Coronary artery (tissue), 2 donors: ENCODE measurements at places on chromosomes 16 and 17.

GRCh38 chr17:78435330-78436005, 57.0 kb downstream of the PGS1 start:
- DNase-seq, result no peak

DNA sequence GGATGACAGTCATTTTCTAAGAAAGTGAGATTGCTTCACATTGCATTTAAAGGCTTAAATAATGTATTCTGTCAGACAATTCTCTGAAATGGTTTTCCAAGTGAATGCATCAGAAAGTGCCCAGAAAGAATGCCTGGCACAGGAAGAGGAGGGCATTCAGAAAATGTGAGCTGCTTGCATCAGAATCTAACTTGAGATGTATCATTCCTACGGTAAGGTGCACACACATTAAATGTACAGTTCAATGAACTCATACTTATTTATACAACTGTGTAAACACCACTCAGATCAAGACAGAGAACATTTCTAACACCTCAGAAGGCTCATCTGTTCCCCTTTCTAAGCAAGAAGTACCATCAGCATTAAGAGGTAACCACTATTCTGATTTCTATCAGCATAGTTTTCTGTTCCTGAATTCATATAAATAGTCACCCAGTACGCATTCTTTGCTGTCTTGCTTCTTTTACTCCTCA, 638.0 kb downstream of the MAF start:
- no peak for DNase-seq

DNA sequence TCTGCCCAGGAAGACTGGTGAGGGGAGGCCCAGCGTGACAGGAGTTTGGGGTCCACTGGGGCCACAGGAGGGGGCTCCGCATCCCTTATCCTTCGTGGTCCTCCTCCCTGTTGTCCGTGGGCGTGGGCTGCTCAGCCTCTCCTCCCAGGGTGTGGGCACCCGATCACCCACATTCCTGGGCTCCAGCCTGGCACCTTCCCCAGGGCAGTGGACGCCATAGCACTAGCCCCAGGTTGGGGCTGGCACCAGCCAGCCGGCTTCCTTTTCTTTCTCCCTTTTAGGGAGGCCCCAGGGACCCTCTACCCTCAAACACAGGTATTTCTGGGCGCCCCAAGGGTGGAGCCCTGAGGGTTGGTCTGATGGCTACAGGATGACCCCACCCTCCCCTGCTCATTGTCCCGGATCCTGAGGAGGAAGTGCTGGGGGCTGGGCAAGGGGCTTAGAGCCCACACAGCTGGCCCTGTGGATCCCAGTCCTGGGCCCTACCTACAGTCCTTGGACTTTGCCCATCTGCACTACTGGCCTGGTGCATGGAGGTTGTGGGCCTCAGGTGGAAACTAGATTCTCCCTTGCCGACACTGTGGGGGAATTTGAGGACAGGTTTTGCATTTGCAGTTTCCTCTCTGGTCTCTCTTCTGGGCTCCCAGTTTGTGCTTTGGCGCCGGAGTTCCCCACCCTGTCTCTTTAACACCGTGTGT, 1.1 kb downstream of the KIF1C start:
- DNase-seq, result peak; percentile 72

DNA sequence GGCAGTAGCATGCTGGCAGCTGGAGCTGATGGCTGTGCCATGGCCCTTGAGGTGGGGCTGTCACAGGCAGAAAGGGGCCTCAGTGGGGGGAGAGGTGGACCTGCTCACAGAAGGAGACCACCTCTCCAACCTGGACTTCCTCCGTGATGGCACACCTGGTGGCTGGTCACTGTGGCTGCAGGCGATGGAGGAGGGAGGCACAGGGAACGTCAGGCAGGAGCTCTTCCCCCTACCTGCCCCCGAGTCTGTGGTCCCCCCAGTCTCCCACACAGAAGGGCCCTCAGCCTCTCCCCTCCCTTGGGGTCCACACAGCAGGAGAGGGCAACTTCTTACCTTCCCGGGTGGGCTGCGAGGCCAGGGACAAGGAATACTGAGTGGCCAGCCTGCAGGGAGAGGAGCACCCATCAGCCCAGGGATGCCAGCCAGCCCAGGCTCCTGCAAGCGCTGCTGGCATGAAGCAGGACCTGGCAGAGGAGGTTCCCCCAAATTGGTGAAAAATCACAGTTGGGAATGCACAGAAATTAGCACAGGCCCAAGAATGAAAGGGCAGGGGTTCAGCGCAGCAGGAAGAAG, 96.5 kb downstream of the GOSR1 start:
- no peak for DNase-seq

GRCh38 chr17:2396568-2397246, 4.2 kb downstream of the MNT start:
- DNase-seq, result peak; percentile 99

- DNase-seq, result no peak
Measured at GRCh38 chr16:89691231-89691985, 4.9 kb downstream of the CDK10 start.

DNA sequence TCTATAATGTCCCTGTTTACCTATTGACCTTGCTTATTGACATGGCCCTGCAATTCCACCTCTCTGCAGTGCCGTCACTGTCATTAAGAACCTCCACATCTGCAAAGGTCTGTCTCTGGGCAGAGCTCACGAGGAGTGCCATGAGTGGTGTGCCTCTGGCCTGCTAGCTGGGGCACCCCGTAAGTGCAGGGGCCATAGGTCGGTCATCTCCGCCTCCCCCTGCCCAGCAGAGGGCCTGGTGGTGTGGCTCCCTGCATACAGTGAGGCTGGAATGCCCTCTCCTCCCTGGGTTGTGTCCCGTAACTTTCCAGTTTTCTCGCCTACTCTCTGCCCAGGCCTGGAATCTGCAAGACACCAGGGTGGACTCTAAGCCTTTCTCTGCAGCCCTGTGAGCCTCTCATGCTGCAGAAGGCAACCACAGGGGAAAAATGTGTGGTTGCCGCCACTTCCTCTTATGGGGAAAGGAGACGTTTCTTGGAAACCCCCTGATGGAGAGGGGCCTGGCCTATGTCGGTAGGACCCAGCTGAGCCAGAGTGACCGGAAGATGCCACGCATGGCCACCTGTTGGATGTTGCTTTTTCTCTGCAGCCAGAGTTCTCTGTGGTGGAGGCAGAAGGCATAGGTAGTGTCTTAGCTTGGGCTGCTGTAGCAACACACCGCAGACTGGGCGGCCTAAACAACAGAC, 2.7 kb upstream of the SNX20 start:
- DNase-seq, result no peak

DNA sequence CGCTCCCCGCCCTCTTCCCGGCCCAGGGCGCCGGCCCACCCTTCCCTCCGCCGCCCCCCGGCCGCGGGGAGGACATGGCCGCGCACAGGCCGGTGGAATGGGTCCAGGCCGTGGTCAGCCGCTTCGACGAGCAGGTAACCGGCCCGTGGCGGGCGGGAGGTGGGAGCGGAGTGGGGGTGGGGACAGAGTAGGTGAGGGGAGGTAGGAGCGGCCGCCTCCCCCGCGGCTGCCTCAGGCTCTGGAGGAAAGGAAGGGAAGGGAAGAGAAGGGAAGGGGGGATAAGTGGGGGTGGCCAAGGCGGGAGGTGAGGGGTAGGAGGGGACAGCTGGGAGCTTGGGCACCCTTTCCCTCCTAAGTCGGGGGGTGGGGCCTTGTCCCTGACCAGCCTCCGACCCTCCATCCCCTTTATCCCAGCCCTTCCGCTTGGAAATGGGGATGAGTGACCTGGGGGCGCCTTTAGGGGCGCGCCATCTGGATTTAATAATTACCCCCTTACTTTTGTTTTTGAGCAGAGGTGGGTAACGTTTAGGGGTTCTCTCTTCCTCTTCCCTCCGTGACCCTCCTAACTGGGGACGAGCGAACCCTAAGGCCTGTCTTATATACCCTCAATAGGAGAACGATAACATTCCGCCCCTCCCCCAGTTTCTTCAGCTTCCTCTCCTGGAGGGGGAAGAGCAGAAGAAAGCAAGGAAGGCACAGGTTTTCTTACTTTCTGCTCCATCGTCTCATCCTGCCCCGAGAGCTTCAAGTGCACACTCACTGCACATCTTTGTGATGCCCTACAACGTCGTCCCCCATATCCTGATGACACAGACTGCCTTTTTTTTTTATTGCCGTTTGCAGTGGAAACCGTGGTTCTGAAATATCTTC, 694 bp downstream of the NF1 start:
- peak; percentile 79 for DNase-seq

DNA sequence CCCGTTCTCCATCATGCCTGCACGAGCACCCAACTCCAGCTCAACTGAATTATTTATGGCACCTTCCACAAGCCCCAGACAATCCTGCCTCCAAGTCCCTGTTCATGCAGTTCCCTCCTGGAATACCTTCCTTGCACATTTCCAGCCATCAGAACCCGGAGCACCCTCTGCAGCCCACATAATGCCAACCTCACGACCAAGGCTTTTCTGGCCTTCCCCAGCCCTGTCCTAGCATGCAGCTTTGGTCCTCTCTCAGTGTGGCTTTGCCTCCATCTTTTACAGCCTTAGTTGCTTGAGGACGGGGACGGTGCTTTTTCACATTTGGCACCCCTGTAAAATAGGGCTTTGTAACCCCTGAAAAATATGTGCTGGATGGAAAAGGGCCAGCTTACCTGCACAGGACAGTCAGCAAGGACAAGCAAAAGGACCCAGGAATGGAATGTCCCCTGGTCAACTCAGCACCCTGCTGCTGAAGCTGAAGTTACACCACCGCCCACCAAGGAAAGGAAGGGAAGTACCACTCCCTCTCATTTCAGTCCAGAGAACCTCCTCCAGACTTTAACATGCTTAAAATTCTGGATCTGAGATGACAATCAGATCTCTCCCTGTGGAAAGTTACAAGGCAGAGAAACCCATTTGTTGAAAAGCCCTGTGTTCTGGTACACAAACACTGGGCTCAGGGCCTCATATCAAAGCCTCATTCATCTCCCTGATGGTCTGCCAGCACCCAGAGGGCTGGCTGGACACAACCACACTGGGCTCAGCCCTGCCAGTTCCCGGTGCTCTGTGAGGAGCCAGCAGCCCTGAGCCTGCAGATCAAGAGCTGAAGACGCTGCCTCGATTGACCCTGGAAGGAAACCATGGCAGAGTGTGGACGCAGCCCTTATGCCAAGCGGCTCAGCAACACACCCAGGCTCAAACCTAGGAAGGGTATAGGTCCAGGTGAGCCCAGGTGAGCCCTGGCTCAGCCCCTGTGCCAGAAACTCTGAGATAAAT, 2.9 kb downstream of the SLC39A11 start:
- no peak for DNase-seq

- DNase-seq, result no peak
Measured at GRCh38 chr16:51710186-51710585, 559.1 kb upstream of the SALL1 start.

DNA sequence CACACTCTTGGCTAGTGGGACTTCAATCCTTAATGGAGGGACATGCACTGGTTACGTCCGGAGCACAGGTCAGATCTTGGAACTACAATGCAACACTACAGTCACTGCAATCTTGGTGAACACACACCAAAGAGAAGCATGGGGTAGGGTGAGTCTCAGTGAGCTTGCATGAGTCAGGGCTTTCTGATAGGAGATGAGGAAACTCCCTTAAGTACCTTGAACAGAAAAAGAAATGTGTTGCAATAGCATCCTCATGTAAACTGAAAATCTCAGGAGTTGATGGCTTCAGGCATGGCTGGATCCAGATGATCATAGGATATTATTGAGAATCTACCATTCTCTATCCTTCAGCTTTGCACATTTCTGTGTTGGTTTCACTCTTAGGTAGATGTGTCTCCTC, 54.1 kb downstream of the CES1 start:
- DNase-seq, result no peak

- peak; percentile 71 for DNase-seq
Measured at GRCh38 chr16:66510298-66510697, 39.6 kb downstream of the TK2 start.

DNA sequence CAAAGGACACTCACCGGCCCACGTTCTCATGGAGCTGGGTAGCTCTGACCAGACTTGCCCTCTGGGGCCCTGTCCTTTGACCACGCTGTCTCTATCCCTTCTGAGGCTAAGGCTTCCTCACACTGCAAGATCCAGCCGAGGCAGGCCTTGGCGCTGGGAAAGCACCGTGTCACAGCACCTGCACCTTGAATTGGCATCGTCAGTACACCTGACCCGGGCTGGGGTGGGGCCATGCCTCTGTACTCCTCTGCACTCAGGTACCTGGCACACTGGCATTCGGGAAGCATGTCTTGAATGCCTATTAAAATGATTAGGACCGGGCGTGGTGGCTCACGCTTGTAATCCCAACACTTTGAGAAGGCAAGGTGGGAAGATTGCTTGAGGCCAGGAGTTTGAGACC, 6.0 kb downstream of the TBC1D24 start:
- no peak for DNase-seq

DNA sequence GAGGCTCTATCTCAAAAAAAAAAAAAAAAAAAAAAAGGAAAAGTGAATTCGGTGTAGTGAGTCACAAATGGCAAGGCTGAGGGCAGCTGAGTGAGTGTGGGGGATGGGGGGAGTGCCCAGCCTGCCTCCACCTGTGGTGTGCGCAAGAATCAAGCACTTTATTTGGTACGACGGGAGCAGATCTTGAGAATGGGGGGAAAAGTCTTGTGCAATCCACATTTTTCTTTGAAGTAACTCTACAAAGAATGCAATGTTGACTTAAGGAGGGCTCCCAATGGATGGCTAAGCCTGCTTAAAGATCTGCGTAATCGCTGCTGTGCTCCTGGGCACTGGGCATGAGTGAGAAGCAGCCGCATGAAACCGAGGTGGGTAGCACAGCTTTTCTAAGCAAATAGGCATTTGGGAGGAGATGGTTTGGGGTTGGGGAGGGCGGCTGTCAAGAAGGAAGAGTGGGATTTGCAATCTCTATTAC, 28.2 kb downstream of the ATP2C2 start:
- no peak for DNase-seq

- no peak for DNase-seq
Measured at GRCh38 chr17:33292201-33292980, 704 bp downstream of the ASIC2 start.

DNA sequence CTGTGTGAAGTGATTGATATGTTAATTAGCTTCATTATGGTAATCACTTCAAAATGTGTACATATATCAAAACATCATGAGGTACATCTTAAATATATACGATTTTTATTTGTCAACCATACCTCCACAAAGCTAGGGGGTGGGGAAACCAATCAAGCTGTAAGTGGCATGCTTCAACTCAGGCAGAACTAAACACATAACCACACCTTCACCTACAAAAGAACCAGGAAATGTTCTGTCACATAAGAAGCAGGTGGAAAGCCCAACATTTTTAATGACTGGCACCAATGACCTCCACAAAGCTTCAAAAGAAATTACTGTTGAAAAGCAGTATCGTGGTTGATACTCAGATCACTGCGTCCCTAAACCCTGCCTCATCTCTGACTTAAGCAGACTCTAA, 867.7 kb upstream of the EEF2KMT start:
- DNase-seq, result no peak

- DNase-seq, result no peak
Measured at GRCh38 chr17:36791150-36791941, 145.9 kb upstream of the LHX1 start.

GRCh38 chr17:56785405-56785804, 48.3 kb downstream of the C17orf67 start:
- DNase-seq, result peak; percentile 45

GRCh38 chr16:80034948-80035663, 434.6 kb upstream of the MAF start:
- DNase-seq, result no peak

DNA sequence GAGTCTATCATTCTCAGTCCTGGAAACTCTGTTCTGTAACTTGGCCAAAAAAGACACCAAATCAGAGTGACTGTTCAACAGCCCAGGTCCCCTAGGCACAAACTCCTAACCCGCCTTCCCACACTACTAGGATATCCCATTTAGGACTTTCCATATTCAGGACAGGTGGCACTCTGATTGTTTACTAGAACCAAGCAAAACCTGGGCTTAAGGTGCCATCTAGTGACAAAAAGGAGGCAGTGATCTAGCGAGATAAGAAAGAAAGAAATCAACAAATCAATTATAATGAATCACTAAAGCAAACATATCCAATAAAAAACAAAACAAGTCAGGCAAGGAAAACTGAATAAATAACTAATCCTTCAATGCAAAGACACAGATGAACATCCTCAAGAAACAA, 203.9 kb downstream of the CEP112 start:
- DNase-seq, result no peak
